ENCODE measurements at places on chromosomes 2 and 18.

GRCh38 chr18:55997151-55997561 is 409.2 kb upstream of the TCF4 start:
- DNase-seq: no peak

DNA sequence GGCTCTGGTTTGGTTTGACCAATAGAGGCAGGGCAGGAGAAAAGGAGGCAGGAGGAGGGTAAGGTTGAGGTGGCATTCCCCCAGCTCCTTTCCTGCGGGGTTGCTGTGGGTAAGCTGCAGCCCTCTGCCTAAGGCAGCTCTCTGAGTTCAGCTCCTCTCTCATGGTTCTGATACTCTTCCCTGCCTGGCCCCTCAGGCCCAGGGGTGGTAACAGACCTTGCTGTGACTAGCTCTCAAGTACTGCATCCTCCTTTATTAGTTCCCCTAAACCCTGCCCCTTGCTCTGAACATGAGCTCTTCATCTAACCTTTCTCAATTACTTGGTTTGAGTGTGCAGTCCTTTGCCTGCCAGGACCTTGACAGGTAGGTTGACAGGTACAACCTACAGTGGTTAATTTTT is 205.5 kb downstream of the SLC4A3 start:
- no peak for DNase-seq

DNA sequence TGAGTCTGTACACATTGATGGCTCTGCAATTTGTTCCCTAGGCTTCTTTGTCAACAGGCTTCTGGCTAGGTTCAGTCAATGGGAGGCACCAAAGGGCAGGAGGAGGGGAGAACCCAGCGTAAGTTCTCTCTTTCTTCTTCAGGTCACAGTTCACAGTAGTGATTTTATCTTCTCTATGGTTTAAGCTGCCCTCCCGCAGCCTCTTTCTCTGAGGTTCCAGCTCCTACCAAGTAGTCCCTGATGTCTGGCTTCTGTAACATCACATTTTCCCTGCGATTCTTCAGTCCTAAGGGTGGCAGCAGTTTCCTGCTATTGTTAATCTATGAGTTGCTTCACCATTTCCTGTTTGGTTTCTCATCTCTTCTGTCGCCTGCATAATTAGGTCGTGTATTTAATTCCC is 107.4 kb downstream of the CPO start:
- peak; percentile 2 for DNase-seq

DNA sequence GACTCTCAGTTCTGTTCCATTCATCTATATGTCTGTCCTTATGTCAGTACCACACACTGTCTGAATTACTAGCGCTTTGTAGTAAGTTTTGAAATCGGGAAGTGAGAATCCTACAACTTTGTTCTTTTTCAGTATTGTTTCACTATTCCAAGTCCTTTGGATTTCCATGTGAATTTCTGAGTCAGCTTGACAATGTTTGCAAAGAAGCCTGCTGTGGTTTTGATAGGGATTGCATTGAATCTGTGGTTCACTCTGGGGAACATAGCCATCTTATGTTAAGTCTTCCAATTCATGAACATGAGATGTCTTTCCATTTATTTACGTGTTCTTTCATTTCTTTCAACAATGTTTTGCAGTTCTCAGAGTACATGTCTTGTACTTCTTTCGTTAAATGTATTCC is 15.0 kb downstream of the SLC3A1 start:
- no peak for DNase-seq

DNA sequence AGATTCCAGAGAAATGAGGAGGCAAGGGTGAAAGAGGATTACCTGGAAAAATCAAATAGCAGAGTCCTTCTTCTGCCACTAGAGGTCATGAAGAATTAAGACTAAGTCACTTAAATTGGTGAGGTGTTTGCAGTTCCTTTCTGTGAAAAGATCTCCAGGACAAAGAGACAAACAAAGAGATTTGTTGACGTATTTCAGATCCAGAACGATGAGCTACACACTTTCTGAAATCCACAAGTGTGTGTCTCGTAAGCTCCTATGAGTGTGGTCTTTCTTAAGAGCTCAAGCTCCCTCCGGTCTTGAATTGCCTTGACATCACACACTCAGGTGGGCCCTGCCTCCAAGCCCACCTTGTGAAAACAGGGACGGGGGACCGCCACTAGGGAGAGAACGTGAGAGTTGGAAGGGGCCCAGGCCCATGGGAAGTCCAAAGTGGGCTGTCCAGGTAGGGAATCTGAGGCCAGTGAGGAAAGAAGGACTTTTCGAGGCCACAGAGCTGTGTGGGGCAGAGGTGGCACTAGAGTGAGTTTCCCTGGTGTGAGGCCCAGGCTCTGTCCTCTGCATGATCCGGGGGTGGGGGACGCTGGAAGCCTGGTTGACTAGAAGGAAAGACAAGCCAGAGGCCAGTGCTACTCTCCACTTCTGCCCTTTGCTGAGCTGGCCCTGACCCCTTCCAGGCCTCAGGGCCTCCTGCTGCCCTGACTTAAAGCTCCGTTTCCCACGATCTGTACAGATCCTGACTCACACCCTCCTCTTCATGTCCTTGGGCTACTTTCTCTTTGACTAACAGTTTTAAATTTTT is 168.1 kb upstream of the NCK2 start:
- DNase-seq: no peak

DNA sequence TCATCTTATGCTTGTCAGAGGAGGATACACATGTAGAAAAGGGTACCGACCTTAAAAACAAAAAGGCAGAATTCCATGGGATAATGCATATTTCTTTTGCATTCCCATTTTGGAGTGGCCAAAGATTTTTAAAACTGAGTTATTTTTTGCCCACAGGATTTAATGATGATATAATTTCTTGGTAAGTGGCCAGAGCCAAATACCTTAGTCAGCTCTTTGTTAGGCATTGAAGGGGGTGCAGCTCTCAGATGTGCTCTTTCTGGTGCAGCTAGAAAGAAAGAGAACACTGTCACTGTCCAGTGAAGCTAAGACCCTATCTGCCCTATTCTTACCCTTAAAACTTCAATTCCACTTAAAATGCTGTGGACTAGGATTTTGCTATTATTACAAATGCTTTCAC is 10.8 kb downstream of the COQ10B start:
- no peak for DNase-seq

GRCh38 chr18:36635414-36636096 is 193.2 kb downstream of the TPGS2 start:
- no peak for DNase-seq

DNA sequence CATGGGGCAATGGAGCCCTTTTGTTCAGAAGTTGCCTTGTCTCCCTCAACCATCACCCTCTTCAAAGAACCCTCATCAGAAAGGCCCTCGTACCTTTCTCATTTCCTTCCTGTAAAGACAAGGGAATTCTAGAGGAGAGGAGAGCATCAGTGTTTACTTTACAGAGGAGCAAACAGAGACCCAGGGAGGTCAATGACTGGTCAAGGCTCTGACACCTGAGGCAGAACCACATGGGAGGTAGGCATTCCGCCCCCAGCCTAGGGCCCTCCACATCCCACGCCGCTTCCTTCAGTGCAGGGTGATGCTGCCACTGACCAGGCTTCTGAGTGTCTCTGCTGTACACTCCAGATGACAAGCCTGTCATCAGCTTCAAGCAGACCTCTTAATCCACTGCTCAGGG is 104.7 kb downstream of the NRP2 start:
- DNase-seq: no peak

- DNase-seq: no peak
These were observed 25.5 kb downstream of the DPYSL5 start for GRCh38 chr2:26873286-26873983.

DNA sequence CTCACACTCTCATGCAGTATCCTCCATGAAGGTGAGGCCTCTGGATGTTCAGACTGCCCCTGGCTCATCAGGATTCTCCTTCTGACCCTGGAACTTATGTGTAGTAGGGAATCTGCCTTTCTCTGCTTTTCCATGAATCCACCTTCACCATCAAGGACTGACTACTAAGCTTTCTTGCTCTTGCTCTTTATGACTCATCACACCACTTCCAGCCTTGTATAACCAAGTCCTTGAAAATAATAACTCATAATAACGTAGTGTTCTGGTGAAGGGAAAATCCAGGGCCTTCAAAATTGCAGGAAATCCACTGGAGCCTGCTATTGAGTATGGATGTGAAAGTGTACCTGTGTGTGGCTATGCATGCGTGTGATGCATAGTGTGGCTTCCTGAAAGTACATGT is 11.3 kb upstream of the KCNS3 start:
- DNase-seq: no peak

DNA sequence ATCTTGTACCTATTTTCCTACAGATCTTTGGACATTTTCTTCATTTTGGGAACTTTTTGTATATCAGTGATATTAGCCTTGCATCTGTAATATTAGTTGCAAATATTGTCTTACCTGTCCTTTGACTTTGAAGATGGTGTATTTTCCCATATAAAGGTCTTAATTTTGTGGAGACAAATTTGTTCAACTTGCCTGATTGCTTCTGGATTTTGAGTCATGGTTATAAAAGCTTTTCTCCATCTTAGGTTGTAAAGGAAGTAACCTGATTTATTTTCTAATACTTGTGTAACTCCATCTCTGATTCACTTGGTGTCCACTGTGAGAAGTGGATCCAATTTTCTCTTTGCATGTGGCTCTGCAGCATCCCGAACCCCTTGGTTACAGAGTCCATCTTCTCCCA is 97.7 kb upstream of the OTOS start:
- no peak for DNase-seq

DNA sequence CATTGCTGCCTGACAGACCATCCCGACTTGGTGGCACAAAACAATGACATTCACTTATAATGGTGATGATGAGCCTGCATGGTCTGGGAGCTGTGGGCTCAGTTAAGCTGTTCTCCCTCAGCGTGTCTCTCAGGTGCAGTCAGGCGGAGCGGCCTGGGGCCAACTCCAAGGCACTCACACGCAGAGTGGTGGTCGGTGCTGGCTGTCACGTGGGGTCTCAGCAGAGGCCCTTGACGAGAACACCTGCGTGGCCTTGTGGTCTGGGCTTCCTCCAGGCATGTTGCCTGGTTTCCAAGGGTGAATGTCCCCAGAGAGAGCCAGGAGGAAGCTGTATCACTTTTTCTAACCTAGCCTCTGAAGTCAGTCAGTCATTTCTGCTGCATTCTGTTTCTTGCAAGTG is 29.8 kb downstream of the ARMC9 start:
- no peak for DNase-seq

- DNase-seq: no peak
These were observed 59.2 kb downstream of the CSRNP3 start for GRCh38 chr2:165528691-165529090.

GRCh38 chr18:66833646-66834045 is 229.8 kb upstream of the CDH19 start:
- no peak for DNase-seq

- DNase-seq: no peak
These were observed 103.3 kb downstream of the ST6GAL2 start for GRCh38 chr2:106782681-106783080.

DNA sequence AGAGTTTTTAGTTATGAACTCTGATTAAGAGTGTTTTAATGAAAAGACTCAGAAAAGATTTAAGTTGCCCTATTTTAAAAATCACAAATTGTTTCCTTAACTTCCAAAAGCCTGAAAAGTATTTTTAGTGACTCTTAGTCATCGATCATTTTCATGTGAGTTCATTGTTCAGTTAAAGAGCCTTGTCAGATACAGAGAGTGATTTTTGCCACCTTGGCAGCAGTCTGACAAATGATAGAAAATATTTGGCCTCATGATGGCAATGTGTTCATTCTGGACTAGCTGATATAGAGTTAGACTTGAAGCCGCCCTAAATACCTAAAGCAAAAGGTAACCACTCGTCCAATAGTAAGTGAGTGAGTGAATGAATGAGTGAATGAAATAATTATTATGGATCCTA is 225.8 kb downstream of the CPS1 start:
- no peak for DNase-seq

DNA sequence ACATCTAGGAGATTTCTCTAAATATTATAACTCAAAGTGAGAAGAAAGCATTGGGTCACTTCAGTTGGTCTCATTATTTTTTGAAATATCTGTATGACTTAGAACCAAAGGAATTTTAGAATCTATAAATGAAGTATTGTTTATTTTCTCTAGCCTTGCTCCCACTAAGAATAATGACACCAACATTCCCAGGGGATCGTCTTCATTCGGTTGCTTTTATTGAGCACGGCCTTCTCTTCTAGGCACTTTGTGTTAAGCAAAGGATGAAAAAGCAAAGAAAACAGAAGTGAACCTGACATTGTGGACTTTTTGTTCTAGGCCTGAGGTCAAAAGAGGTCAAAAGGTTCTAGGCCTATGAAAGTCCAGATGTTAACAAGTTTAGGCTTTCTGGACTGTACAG is 231.9 kb downstream of the GALR1 start:
- no peak for DNase-seq

DNA sequence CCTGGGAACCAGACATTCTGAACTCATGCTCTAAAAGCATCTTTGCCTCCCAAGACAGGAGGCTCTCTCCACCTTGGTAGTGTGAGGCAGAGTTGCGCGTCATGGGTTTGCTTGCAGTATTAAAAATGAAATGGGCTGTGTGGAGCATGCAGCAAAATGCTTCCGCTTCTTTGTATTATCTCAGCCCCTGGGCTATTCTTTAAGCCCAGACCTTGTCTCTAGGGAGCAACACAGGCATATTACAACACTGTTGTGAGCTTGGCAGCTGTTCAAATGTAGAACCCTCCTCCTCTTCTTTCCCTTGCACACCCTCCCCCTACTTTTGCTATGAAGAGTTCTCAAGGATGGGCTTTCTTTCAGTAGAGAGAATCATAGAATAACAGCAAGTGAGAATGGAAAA is 185.1 kb upstream of the LHCGR start:
- DNase-seq: no peak

DNA sequence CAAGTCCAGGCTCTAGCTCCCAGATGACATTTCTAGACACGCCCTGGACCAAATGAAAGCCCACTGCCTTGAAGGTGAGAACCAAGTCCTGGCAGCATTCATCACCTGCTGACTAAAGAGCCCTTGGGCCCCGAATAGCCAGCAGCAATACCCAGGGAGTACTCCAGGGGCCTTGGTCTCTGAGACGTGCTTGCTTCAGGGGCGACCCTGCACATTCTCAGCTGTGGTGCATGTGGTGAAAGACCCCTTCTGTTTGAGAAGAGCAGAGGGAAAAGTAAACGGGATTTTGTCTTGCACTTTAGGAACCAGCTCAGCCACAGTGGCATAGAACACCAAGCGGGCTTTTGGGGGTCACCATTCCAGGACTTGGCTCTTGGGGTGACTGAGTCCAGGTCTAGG is 260.5 kb upstream of the MYT1L start:
- DNase-seq: no peak

DNA sequence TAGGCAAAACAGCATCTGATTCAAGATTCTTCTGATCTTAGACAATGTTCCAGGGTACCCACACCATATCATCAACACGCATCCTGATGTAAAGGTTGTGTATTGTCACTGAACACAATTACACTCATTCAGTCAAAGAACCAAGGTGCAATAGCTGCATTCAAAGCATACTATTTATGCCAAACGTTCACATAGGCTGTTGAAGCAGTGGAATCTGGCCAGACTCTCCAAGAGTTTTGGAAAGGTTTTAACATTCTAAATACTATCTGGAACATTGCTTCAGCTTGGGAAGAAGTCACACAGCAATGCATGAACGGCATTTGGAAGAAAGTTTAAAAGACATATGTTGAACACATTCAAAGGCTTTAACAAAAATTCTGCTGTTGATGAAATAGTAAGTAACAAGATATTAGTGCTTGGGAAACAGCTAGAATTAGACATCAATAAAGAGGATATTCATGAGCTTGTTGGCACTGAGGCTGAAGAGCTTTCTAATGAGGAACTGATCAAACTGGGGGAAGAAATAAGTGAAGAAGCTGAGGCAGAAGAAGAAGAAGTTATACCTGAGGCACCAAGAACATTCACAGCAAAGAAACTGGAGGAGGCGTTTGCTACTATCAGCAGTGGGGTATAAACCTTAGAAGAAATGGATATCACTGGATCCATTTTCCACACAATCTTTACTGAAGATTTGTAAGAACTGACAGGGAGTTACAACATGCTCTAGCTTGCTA is 47.6 kb upstream of the MSH6 start:
- DNase-seq: no peak

GRCh38 chr2:21819454-21819853 is 695.7 kb downstream of the TDRD15 start:
- no peak for DNase-seq
